HEK293T (cell line): ENCODE measurements at places on chromosomes 12 and 14.

DNA sequence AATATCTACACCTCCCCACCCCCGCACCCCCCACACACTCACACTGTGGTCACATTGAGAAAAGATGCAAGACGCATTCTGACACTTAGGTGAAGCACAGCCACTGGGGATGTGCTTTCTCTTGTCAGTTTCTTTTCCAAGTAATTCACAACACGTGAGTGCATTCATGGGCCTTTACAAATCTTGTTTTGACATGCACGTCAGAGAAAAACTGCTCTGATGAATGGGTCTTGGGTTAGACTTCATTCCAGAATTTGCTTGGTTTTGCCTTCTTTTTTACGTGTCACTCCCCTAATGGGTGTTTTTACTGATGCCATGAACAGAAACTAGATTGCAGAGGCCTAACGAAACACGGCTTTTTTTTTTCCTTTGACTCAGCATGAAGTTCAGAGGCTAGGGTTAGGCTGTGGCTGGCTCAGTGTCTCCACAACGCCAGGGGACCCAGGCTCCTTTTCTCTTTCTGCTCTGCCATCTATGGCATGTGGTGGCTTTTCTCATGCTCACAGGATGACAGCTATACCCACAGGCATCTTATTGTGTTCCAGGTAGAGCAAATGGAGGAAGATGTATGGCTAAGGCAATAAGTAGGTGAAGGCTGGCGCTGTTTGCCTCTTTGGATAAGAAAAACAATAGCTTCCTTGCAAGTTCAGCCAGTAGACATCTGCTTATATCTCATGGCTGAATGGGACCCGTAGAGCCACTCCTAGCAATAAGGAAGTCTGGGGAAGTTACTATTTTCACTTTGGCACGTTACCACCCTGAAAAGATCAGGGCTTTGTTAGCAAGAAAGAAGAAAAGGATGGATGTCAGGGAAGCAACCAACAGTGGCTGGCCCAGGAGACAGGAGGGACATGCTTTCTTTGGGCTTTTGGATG lies 253.3 kb downstream of the SLC15A4 start:
- DNase-seq, result no peak

GRCh38 chr12:109873653-109874052 lies 6.7 kb downstream of the GLTP start:
- DNase-seq, result no peak

DNA sequence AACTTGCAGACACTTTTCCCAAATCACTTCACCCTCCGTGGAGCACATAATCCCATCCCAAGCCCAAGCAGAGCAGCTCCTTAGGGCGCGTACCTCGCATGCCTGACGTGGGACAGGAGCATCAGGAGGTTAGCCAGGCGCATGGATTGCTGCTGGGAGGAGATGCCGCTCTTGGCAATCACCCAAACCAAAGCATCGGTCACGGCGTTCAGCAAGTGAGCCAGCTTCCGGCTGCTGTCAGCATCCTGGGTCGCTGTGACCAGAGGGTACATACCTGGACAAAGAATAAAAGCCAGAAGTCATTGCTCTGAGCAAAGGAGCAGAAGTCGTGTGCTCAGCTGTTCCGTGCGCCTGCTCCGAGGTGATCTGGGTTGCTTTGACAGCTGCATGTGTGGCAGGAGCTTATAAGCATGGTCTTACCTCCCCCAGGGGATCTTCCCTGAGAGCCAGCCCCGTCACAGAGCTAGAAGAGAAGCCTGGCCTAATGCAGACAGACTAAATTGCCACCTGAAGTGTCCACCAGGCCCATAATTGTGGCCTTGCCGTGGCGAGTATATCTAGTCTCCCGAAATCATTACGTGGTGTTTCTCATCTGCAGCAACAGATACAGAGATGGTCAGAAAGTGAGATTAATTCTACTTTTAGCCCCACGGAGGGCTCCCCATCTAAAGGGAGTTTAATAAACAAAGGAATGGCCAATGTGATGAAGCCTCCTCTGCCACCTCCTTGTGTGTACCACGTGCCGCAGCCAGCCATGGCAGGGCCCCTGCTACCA lies 59.1 kb downstream of the ESR2 start:
- no peak for DNase-seq

- DNase-seq, result no peak
Measured at GRCh38 chr14:60753264-60754119, 18.9 kb downstream of the MNAT1 start.

GRCh38 chr12:121653999-121654398 lies 15.5 kb downstream of the MORN3 start:
- DNase-seq, result peak; percentile 61

GRCh38 chr12:130818635-130819576 lies 20.1 kb downstream of the STX2 start:
- peak; percentile 20 for DNase-seq

DNA sequence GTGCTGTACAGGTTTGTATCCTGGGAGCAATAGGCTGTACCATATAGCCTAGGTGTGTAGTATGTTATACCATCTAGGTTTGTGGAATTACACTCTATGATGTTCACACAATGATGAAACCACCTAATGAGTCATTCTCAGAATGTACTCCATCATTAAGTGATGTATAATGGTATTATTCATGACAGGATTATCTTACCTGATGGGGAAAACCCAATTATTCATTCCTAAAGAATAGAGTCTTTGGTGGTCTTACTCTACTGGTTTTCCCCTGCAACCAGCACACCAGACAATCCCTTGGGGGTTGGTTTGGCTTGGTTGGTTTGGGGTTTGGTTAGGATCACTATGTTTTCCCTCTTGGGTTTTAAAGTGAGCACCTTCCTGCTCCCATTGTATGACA lies 12.6 kb upstream of the OR10P1 start:
- DNase-seq, result no peak

DNA sequence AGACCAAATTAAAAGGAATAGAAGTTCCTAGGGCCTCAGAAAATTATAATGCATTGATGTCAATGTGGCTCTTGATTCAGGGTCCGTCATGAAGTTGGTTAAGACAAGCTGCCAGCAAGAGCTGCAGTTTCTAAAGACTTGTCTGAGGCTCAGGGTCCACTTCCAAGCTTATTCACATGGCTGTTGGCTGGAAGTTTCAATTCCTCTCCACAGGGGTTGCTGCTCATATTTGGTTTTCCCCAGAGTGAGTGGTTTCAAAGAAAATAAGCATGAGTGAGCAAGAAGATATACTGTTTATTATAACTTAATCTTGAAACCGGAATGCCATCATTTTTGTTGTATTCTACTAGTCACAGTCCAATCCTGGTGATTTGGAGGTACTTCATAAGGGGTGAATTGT lies 1247.4 kb downstream of the LRFN5 start:
- no peak for DNase-seq
